ENCODE measurements at places on chromosomes 11 and 22.

GRCh38 chr11:105211806-105212554, 72.4 kb upstream of the CARD18 start:
- DNase-seq, result no peak

DNA sequence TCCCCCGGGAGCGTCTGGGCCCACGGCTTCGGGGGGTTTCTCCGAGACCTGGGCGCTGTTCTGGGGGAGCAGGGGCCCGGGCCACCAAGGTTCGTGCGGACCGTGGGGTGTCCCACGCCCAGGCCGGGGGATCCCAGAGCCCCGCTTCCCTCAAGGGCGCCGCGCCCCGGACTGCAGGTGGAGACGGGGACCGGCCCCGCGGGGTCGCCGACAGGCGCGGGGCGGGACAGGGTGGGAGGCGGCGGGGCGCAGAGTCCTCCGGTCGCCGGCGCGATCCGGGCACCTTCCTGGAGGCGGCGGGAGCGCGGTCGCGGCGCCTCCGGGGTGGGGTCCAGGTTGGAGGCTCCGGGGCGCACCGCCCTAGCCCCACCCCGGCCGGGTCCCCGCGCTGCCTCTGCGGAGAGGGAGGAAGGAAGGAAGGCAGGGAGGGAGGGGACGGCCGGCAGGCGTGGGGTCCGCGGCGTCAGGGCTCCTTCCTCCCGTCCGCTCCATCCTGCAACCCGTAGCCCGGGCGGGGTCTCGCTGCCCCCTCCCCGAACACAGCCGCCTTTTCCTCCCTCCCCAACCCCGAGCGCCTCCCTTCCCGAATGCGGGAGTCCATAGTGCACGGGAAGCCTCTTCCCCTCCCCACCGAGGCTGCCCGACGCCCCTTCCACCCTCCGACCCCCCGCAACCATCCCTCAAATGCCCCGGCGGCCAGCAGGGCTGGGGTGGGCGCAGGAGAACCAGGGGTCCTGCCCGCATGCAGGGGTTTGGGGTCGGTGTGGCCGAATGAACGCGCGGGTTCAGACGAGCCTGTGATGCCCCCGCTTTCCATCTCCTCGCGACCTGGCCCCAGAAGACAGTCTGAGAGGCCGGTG, 4.3 kb upstream of the ZBED4 start:
- no peak for DNase-seq

GRCh38 chr11:7414973-7415817, 70.1 kb upstream of the OLFML1 start:
- DNase-seq, result no peak

GRCh38 chr22:47112582-47112965, 350.1 kb downstream of the TBC1D22A start:
- no peak for DNase-seq

DNA sequence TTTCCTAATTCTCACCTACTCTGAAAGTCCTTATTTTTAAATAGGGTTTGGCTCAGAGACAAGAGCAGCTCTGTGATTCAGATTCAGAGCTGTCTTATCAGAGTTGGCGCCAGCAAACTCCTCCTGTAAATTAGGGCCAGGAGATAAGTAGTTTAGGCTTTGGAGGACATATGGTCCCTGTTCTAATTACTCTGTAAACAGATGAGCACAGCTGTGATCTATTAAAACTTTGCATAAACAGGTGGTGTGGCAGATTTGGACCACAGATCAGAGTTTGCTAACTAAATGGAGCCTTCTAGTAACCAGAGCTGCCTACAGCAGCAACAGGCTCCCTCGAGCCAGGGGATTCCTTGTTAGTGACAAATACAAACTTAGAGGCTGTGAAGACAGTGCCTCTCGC, 27.9 kb downstream of the YPEL1 start:
- DNase-seq, result no peak

- no peak for DNase-seq
Measured at GRCh38 chr11:62555464-62556107, 9.0 kb upstream of the AHNAK start.

Measured in stimulated activated CD8-positive, alpha-beta memory T cell treated with anti-CD3 and anti-CD28 coated beads, Interleukin-4, amount 100 ng/mL, for 1 hour (primary cell).